NCI-H1048 (cell line): ENCODE measurements at places on chromosomes 16 and 17.

- DNase-seq = no peak
These were observed 73.4 kb upstream of the GSG1L start for GRCh38 chr16:28136751-28137434.

- DNase-seq = no peak
These were observed 204.8 kb upstream of the CPHXL start for GRCh38 chr16:75931043-75931442.

- no peak for DNase-seq
These were observed 4.9 kb downstream of the SPPL2C start for GRCh38 chr17:45849536-45849990.

DNA sequence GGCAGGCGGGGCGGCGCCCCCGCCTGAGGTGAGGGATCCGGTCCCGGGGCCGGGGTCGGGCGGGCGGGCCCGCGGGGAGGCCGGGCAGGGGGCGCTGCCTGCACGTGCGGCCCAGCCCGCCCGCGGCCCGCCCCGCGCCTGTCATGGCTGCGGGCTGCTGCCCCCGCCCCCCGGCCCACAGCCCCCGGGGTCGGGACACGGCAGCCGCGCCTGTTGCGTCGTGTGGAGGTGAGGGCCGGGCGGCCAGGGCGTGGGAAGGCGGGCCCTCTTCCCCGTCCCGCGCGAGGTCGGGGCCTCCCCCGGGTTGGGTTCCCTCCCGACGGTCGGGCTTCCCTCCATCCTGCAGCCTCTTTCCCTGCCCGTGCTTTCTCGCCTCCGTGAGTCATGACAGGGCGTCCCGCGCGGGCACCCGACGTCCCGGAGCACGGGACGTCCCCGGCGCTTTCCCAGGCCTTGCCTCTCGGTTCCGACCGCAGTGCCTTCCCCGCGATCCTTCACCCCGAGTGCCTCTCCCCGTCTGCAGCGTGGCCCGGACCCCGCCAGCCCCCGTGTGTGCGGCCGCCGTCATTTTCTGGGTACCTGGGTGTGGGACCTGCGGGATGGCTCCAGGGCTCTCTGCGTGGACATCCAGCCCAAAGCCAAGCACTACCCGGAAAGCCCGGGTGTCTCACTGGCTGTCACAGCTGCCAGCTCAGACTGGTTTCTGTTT, 76.7 kb downstream of the CHD9 start:
- no peak for DNase-seq

- no peak for DNase-seq
These were observed 3.5 kb upstream of the SALL1 start for GRCh38 chr16:51154271-51155171.

DNA sequence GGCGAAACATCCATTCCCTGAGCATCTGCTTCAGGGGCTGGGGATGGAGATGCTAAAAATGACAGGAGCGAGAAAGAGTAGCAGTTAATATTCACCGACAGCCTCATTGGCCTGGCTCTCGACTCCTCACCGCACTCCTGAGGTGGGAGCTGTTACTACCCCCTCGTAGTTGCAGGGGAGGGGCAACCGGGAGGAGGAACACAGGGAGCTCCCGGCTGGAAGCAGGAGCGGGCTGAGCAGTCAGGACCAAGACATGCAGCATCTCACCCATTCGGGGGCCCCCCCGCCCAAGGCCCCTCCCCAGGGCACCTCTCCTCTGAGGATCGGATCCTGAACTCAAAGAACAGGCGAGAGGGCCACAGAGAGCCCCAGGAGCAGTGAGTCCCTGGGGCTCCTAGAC, 4.5 kb upstream of the ACSF3 start:
- no peak for DNase-seq

DNA sequence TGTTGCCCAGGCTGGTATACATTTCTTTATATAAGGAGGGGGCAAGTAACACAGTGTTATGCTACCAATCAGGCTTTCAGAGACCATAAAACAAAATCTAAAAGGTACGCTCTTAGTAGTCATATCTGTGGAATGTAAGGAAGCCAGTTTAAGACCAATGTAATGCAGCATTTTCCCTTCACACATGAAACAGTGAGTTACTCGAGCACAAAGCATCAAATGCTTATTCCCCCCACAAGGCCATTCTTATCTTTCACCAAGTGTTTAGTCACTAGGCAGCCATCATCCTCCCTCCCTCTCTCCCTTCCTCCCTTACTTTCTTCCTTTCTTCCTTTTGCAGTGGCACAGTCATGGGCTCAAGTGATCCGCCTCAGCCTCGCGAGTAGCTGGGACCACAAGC, 12.8 kb downstream of the HMOX2 start:
- DNase-seq = no peak

DNA sequence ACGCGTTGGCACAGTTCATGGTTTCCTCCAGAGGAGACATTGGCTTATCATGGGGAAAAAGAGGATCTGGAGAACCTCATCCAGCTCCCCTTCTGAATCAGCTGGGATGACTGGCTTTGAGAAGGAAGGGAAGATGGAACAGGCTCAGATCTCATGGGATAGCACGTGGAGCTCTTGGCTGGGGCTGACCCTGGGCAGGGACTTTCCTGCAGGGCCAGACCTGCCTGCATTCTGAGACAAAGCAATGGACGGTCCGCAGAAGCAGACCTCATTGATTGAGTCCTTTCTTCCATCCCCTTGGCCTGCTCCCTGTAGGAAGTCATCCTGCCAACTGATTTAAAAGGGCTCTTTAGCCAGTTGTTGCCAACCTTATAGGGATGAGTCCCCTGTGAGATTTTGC, 26.2 kb downstream of the PLCD3 start:
- no peak for DNase-seq

GRCh38 chr16:57892041-57892440, 78.9 kb downstream of the CNGB1 start:
- DNase-seq = no peak

- DNase-seq = no peak
These were observed 5.2 kb upstream of the PIPOX start for GRCh38 chr17:29037739-29038084.

DNA sequence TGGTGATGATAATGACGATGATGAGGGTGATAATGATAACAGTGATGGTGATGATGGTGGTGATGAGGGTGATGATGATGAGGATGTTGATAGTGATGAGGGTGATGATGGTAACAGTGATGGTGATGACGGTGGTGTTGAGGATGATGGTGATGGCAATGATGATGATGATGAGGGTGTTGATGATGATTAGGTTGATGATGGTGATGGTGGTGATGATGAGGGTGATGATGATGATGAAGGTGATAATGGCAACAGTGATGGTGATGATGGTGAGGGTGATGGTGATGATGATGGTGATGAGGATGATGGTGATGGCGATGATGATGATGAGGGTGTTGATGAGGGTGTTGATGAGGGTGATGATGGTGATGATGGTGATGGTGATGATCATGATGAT, 93.8 kb upstream of the ZNF469 start:
- DNase-seq = no peak

DNA sequence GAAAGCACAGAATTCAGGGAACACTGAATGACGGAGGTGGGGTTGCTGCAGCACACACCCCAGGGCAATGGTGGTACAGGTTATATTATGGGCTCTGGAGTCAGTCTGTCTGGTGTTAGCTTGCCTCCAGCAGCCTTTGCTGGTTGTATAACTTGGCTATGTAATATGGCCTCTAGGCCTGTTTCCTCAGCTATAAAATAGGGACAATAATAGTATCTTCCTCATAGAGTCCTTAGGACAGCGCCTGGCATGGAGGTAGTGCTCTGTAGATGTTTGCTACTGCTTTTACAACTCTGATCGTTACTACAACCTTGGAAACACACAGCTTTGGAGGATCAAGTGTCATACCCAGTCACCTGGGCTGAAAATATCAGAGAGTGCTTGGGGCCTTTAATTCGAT, 31.5 kb downstream of the GTF3C1 start:
- no peak for DNase-seq

- DNase-seq = no peak
These were observed 6.2 kb upstream of the CYB561 start for GRCh38 chr17:63452046-63452961.

- no peak for DNase-seq
These were observed 47.8 kb downstream of the ANKRD11 start for GRCh38 chr16:89442588-89442987.

- no peak for DNase-seq
These were observed 21.9 kb upstream of the FAAP100 start for GRCh38 chr17:81573794-81574642.

GRCh38 chr17:50952013-50952412, 85.9 kb upstream of the TOB1 start:
- no peak for DNase-seq

DNA sequence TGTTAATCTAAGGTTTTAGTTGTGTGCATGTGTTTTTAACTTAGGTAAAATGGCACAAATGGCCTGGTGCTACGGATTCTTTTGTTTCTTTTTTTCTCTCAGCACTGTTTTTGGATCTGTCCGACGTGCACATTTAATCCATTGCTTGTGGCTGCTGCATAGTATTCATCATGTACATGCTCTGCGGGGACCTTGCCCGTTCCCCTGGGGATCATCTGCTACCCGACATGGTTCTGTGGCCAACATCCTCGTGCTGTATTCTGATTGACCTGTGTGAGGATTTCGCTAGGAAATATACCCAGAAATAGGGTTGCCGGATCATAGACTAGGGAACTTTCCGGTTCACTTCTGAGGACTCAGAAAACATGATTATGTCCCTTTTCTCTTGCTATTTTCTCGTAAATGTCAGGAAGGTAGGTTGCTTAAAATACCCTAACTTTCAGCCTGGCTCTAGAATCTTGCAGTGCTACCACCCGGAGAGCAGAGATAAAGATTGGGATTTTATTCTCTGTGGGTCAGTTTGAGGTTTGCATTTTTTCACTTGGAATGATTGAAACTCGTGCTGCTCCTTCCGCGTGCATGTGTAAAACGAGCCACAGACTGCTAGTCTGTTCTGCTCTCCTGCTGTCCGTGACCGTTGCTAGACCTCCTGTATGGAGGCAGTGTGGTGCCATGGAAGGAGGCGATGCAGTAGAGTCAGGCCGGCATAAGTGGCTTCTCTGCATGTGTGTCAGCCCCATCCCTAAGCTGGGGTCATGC, 42.9 kb downstream of the LDHD start:
- DNase-seq = no peak

- no peak for DNase-seq
These were observed 5.2 kb downstream of the ARSG start for GRCh38 chr17:68296217-68297191.

- no peak for DNase-seq
These were observed 27.1 kb downstream of the SCPEP1 start for GRCh38 chr17:57004944-57005579.

DNA sequence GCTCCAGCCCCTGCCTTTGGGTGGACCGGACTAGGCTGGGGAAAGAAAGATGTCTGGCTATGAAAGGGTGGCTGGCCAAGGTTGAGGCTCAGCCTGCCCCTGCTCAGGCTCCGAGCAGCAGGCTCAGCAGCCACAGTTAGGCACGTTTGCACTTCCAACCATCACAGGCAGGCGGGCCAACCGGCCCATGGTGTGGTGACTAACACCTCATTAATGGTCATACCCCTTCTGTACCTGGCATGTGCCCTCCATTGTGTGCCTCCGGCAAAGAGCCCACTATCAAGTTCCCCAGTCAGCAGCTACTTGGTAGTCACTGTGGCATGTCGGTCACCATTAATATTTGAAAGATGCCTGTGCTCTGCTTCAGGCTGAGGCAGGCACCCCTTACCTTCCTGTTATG, 6.7 kb downstream of the TBC1D24 start:
- no peak for DNase-seq

DNA sequence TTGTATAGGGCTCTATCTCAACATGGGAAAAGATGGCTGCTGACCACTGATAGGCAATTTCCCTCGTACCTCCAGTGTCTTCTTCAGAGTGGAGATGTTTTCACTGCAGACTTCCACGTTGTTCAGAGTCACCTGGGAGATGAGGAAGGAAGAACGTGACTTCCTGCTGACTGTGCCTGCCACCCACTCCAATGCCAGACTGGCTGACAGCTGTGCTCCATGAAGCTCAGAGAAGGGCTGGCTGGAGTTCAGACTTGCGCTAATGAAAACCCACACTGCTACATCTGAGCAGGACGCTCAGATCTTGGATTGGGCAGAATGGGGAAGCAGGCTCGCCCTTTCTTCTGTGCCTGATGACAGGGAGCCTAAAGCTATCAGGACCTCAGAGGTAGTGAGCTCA, 33.1 kb downstream of the COG4 start:
- DNase-seq = no peak
